ENCODE measurements at places on chromosomes 5 and 9.

- DNase-seq: no peak
Observed at GRCh38 chr9:9750719-9751118, 862.1 kb downstream of the PTPRD start.

GRCh38 chr9:34102796-34103195 is 23.7 kb downstream of the DCAF12 start:
- no peak for DNase-seq

GRCh38 chr9:20512106-20512505 is 110.2 kb downstream of the MLLT3 start:
- peak; percentile 63 for DNase-seq

- DNase-seq: no peak
Observed at GRCh38 chr9:95284162-95285080, 33.1 kb downstream of the FANCC start.

DNA sequence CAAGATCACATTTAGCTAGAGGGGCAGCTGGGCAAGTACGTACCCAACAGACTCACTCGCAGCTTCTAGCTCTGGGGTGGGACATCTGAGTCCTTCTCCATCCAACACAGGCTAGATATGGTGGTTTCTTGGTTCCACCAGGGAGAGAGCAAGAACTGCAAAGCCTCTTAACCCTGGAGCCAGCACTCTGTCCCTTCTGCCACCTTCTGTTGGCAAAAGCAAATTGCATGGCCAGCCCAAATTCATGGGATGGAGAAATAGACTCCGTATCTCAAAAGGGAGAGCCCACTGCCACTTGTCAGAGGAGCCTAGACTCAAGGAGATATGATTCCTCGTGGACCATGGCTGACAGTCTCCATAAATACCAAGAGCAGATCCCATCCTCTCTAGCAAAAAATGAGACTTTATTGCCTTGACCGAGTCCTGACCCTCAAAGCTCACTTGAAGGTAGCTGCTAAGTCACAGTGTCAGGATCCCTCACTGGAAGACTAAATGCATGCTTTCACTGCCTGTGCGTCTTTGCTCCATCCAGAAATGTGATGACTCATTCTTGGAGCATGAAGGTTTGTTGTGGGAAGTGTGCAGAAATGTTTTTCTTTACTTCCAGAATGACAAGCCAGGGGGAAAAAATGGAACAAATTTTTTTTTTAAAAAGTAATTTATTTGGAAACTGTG is 28.8 kb upstream of the ROR2 start:
- DNase-seq: peak; percentile 95

- DNase-seq: peak; percentile 44
Observed at GRCh38 chr9:6106711-6107339, 91.4 kb upstream of the RANBP6 start.

DNA sequence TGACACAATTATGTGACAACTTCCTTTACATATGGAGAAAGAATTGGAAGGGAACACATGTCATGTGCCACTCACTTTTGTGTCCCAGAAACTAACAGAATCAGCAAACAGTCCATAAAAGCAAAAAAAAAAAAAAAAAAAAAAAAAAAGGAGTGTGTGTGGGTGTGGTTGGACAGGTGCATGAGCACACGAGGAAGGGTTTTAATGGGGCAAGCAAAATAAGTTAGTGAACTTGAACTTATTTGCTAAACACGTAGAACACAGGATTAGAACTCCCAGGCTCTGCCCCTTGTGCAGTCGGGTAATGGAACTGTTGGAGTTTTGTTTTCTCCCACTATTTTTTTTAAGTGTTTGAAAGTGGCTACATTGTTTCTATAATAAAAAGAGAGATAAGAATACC is 74.8 kb upstream of the PJA2 start:
- DNase-seq: no peak

DNA sequence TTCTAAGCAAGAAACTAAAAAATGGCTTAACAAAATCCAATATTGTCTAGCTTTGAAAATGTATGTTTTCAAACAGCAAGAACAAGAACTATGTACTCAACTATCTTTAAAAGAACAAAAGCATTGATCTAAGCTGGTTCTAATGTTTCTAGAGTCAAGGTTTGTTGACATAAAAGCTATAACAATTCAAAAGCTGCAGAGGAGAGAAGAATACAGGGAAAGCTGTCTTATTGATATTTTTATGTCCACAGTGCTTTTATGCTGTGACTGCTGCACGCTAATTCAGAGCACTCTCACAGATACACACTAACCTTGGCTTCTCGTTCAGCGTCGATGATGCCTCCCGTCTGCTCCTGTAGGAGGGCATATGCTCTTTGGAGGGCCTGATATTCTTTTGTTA is 129.5 kb upstream of the DPYSL3 start:
- no peak for DNase-seq

- DNase-seq: peak; percentile 59
Observed at GRCh38 chr9:99964336-99964735, 57.9 kb downstream of the STX17 start.

DNA sequence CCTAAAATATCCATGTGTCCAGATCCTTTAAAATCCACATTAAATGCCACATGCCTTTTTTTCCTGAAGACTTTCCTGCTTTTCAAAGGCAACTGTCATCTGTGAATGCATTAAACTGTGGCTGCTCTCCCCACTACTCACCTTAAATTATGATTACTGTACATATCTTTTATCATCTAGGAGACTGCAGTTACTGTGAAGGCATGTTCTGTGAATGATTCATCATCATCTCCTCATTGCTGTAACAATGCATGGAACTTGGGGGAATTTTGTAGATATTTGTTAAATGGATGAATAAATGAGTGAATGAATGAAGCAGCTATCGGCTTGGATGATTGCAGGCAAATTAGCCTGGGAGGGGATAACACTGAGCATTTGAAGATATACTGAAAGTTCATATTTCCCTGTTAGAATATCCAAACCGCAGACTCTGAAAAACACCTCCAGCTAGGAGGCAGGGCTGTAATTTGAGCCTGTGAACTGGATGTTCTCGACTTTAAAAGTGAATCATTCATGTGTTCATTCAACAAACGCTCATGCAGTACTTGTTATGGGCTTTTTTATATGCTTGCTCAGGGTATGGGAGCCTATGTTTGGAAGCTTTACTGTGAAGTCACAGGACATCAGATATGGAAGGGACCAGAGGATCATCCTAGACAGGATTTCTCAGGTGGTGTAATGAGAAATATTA is 519.2 kb downstream of the KIF4B start:
- DNase-seq: peak; percentile 2

DNA sequence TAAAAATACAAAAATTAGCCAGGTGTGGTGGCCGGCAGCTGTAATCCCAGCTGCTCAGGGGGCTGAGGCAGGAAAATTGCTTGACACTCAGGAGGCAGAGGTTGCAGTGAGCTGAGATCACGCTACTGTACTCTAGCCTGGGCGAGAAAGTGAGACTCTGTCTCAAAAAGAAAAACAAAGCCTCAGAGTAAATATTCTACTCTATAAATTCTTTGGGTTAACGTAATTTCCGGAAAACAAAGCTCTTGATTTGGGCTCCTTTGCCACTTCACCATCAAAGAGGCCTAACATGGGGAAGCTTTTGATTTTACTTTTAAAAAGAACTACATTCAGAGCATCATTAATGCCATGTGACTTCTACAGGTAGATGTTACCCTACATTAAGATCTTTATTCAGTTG is 103.1 kb downstream of the SERINC5 start:
- no peak for DNase-seq

- no peak for DNase-seq
Observed at GRCh38 chr5:125655156-125655555, 768.1 kb upstream of the GRAMD2B start.

DNA sequence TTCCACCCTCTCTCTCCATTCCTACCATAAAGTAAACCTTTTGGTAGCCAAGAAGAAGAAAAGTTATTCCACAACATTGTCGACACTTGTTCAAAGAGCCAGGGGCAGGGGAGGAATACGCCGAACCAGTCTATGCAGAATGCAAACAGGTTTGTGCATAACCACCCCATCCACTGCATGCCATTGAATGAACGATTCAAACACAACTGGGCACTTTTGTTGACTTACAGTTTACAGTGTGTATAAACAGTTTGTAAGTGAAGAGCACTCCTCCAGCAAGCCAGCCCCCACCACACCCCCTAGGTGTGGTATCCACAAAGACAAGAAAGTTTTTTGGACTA is 6.8 kb upstream of the S1PR3 start:
- no peak for DNase-seq

GRCh38 chr5:135426102-135427082 is 20.8 kb downstream of the DCANP1 start:
- peak; percentile 44 for DNase-seq

Measured in fibroblast of skin of right quadriceps (primary cell).